ENCODE measurements at places on chromosomes 3 and 15. TPM values are rescaled to one million over a fixed set of nuclear protein-coding genes. Genes with fewer than 3 reads are reported as not detected.
A peak's percentile ranks its signal among the peaks of the same experiment; 100 is the strongest.

DNA sequence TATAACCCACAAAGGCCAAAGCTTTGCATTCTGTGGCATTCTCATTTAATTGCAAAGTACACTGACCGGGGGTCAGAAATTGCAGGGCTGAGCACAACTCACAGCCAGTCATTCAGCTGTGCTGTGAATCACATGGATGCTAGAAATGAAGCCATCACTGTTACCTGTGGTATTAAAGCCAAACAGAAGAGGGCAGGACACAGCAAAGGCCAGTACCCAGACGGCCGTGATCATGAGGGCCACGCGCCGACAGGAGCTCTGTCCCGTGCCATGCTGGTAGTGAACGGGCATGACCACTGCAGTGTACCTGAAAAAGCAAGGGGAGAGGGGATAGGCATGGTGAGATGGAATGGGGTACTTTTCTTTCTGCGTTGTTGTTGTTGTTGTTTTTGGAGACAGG is 31.6 kb downstream of the DRD3 start:
- no peak for DNase-seq

DNA sequence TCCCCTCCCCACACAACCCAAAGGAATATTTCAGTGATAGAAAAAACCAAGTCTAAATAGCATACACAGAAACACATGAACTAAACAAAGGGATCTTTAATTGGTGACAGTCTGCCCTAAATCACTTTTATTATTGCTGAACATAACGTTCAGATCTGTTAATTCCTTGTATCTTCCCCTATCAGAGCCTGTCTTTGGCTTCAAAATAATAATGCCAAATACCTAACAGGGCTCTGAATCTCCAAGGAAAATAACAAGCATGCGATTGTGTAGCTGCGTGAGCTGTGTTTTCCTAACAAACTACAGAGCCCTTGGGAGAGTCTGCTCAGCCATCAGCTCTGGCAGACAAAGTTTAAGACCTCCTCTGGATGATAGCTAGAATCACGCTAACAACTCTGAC is 1010.1 kb downstream of the ROBO1 start:
- DNase-seq = no peak

DNA sequence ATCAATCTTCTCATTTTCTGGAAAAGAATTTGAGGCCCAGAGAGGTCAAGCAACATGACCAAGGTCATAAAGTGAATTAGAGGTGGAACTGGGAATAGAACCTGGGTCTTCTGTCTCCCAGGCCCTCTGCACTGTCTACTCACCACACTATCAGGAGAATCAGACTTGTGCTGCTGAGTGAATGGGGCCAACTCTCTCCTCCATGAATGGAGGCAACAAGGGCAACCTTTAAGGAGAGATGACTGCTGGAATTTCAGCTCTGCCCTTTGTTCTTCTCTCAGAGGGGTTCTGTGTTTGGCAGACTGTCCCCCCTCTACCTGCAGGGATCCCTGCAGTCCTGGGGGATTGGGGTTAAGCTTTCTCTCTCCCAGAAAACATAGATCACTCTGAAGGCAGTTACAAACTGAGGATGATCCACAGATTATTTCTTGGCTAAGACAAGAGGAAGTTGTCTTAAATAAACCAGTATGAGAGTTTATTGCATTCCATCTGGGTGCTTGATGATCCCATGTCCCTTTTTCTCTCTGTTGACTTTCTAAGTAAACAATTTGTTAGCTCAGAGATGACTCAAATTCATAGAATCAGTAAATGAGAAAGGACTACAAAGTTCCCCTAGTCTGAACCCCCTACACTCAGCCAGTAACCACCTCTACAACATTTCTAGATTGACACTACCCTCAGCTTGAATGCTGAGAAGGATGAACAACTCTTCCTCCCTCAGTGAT is 99.0 kb upstream of the LIPC start:
- peak; percentile 4 for DNase-seq

- no peak for DNase-seq
These were observed 223.5 kb upstream of the PROK2 start for GRCh38 chr3:72008226-72008996.

Gene TMEM266
- total RNA-seq = not detected

Data from Calu3 (cell line).